K562 (cell line): ENCODE measurements at places on chromosomes 3 and 15. TPM values are rescaled to one million over a fixed set of nuclear protein-coding genes. Genes with fewer than 3 reads are reported as not detected.
A peak's percentile ranks its signal among the peaks of the same experiment; 100 is the strongest.

The HYKK gene
- polyA plus RNA-seq = 3.5 and 5.1 TPM in 2 replicates

The GPR156 gene
- 0.22 TPM in 1 of 2 replicates, not detected in the other for polyA plus RNA-seq

GRCh38 chr3:20574746-20575145 is 388.7 kb upstream of the SGO1 start:
- DNase-seq = no peak

DNA sequence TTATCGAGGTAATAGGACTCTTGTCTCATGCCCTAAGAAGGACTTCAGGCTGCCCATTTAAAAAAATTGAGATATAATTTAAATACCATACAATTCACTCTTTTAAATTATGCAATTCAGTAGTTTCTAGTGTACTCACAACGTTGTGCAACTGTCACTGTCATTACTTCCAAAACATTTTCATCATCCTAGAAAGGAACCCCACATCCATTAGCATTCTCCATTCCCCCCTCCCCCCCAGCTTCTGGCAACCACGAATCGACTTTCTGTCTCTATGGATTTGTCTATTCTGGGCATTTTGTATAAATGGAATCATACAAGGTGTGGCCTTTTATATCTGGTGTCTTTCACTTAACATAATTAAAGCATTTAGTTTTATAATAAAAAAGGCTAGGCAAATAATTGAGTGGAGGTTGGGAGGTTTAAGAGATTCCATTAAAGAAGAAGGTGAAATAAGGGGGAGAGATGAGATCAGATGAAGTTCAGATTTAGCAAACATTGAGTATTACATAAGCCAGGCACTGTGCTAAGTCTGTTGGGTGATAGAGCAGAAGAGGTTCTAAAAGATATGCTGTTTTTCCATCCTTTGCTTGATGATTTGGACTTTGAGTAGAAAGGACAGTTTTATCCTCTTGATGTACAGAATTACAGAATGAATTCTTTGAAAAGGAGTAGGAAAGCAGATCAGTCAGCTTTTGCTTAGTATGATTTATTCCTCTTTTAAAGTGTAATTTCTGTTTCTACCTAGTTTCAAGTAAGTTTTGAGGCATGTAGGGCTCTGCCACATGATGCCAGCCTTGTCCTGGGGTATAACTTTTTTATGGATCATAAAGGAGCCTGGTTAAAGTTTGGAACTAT is 36.3 kb downstream of the UBE2E2 start:
- DNase-seq = no peak

GRCh38 chr3:44966795-44967278 is 9.1 kb downstream of the ZDHHC3 start:
- DNase-seq = peak; percentile 69

DNA sequence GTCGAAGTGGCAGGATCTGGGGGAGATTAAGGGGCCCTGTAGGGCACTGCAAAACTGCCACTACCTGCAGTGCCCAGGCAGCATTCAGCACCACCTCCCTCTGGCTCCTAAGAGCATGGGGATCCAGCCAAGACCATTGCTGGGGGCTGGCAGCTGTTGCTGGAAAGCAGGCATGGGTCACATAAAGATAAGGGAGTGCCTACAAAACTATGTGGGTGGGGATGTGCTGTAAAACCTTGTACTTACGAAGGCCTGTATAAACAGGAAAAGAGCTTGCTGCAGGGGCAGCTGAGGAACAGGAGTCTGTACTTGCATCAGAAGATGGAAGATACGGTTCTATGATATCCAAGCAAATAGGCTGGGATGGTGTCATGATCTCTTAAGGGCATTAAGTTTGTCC is 27.1 kb downstream of the IL20RB start:
- no peak for DNase-seq
